RWPE1 (cell line): ENCODE measurements at places on chromosomes 2 and 18.
A peak's percentile ranks its signal among the peaks of the same experiment; 100 is the strongest.

DNA sequence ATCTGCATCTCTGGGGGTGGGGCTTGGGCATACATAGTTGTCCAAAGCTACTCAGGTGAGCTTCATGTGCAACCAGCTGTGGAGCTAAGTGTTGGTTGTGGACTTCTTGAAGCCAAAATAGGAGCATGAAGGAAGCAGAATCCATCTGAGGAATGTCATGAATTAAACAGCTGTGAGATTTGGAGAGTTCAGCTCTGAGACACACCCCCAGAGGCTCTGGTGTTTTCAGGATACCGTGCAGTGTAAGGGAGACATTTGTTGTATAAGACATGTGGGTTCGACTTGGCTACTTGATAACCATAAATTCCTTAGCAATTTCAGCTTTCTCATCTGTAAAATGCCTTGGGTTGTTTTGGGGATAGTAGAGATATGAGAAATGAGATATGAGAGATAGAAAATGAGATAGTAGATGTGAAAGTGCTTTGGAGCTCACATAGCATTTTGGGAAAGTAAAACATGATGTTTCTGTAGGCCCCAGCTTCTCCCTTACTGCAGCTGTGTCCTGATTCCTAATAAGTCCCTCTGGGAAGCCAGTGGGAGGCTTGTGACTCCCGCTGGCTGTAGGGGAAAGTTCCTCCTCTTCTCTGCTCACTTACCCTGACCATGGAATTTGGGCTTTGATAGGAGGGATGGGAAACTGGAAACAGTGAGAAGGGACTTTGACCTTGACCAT lies 50.0 kb downstream of the DPYSL5 start:
- no peak for DNase-seq

DNA sequence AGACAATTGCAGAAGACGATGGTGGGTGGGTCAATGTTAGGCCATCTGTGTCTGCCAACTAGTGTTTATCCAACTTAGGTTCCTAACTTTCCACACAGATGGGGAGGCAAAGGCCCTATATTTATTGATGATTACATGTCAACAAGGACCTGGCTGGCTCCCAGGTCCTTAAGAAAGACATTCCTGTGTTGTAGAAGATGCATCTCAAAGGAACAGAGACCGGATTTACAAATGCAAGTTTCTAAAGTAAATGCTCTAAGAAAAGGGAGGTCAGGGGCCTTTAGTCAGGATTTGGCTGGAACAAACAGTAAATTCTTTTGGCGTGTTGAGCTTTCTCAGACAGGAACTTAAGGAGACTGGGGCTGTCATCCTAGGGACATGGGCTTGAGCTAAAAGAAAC lies 175.0 kb downstream of the SH3BP4 start:
- no peak for DNase-seq

DNA sequence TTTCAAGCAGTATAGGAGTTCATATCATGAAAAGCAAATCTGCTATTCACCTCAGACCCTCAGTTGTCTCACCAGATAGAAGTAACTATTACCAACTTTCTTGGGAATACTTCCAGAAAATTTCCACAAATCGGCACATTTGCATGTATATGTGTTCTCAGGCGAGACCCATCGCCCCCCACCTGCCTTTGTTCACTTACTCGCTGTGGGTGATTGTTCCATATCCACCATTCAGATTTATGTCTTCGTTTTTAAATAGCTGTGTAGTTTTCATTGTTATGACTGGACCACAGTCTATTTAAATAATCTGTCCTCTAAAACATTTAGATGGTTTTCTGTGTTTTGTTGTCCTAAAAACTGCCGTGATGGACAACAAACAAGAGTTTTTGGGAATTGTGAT lies 3.3 kb downstream of the TRIM54 start:
- DNase-seq = no peak

- no peak for DNase-seq
Observed at GRCh38 chr18:24315170-24315569, 82.5 kb downstream of the OSBPL1A start.

- DNase-seq = peak; percentile 91
Observed at GRCh38 chr2:102664471-102664909, 45.1 kb downstream of the SLC9A2 start.

GRCh38 chr2:231884438-231885140 lies 41.6 kb downstream of the NPPC start:
- no peak for DNase-seq

DNA sequence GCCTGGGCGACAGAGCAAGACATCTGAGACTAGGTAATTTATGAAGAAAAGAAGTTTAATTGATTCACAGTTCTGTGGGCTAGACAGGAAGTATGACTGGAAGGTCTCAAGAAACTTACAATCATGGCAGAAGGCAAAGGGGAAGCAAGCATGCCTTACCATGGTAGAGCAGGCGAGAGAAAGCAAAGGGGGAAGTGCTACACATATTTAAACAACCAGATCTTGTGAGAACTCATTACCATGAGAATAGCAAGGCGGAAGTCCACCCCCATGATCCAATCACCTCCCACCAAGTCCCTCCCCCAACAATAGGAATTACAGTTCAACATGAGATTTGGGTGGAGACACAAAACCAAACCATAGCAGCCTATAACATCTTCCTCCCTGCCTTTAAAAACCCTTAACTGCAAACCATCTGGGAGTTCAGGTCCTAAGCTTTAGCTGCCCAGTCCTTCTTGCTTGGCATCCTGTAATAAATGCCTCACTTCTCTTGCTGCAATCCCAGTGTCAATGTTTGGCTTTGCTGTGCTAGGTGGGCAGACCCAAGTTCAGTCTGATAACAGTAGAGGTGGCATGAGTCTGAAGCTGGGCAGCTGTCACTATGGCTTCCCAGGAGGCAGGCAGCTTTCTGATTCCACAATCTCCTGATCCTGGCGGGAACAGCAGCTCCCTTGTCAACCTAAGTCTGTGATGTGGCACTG lies 11.2 kb upstream of the SP5 start:
- no peak for DNase-seq

DNA sequence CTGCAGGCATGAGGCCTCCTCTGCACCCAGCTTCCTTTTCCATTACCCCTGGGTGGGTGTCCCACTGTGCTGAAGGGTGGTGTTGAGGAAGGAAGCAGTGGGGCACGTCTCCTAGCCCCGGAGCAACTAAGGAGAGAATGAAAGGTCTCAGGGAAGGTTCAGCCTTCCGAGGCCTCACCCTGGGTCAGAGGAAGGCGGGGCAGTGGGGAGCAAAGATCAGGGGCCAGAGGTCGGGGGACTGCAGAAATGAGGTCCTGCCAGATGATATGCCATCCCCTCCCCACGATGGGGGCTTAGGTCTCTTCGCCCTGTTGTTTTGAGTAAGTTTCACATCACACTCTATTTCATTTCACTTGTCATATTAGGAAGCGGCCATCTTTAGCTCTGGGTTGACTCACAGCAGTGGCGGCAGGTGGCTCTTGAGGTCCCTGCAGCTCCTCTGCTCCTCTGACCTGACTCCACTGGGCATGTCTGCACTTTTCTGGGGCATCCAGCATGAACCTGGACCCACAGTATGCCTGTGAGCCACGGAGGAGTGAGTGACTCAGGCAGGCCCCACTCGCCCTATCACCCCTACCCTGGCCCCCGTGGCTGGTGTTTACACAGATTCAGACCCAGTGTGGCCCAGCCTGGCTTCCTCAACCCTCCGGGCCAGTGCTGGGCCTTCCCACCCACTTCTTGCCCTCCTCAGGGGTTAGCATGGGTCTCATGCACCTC lies 153.7 kb upstream of the SMAD2 start:
- no peak for DNase-seq

- no peak for DNase-seq
Observed at GRCh38 chr2:212913640-212914306, 237.6 kb downstream of the IKZF2 start.

DNA sequence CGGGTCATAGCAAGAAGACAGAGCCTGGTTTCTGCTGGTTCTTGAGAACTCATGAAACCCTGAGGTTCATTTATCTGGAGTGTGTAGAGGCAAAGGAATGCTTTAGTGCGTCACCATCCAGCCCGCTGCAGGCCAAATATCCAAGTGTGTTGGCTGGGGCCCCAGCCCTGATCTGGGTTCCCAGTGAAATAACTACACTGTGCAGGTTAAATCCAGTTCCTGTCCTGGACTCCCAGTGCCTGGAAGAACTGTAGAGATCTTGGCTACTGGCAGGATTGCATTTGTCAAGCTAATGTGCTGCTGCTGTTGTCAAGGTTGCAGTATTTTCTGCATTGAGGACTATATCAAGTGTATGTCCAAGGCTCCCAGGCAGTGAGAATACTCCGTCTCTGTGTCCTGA lies 89.9 kb downstream of the MAPK4 start:
- no peak for DNase-seq

DNA sequence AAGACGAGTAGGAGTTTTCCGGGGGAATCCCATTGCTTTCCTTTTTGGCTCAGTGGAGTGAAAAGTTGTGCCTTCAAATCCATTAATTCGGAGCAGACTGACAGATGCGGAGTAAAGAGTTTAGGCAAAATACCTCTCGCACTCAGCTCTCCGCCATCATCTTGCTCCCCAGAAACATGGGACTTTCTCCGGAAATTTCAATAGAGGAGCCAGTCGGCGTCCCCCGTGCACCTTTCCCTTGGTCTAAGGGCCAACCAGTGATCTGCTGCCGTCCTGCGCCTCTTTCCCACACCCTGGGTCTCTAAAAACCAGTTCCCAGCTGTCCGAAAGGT lies 318 bp downstream of the TYW5 start:
- no peak for DNase-seq

DNA sequence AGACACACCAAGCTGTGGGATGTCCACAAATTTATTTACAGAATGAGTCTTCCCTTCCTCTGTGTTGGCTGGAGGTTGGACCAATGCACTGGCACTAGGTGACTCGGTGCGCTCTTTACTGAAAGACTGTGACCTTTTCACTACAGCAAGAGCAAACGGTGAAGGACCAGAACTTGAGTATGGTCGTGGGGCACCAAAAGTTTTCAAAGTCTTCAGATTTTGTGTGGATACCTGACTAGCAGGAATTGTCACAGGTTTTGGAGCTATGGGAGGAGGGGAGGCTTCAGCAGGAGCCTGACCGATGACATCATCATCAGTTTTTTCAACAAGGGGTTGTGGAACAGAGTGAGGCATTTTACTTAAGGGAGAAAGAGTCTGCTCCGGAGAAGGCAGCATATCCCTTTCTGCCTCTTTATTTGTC lies 73.0 kb upstream of the GRB14 start:
- DNase-seq = no peak

- no peak for DNase-seq
Observed at GRCh38 chr18:12726331-12726730, 23.5 kb downstream of the PSMG2 start.

DNA sequence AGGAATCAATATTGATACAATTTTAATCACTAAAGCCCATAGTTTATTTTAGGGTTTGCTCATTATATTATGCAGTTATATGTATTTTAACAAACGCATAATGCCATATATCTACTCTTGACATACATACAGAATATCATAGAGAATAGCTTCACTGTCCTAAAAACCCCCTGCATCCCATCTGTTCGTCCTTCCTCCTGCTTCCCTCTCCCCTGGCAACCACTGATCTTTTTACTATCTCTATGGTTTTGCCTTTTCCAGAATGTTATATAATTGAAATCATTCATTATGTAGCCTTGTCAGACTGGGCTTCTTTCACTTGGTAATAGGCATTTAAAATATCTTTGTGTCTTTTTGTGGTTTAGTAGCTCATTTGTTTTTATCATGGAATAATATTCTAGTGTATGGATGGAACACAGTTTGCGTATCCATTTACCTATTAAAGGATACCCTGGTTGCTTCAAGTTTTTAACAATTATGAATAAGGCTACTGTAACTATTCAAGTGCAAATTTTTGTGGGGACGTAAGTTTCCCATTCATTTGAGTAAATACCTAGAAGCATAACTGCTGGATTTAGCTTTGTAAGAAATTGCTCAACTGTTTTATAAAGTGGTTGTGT lies 801.6 kb upstream of the GCFC2 start:
- DNase-seq = no peak

GRCh38 chr2:53432936-53433335 lies 334.7 kb upstream of the CHAC2 start:
- no peak for DNase-seq

DNA sequence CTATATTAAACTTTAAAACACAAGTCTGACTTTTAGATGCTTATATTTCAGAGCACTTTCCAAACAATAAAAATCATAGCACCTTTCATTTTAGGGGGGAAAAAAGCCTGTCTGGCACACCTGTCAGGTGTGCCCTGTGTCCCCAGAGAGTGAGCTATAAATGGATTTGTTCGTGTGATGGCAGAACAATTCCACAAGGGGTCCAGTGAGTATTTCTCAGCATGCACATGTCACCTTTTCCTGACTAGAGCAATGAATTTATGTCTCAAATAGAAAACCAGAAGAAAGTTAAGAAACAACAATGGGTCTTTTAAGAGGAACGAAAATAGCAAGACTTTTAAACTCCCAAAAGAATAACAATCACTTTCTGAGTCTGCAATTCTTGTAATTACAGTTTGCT lies 55.9 kb downstream of the ACVR1C start:
- DNase-seq = peak; percentile 24

- no peak for DNase-seq
Observed at GRCh38 chr2:85308896-85309555, 18.8 kb downstream of the TGOLN2 start.

DNA sequence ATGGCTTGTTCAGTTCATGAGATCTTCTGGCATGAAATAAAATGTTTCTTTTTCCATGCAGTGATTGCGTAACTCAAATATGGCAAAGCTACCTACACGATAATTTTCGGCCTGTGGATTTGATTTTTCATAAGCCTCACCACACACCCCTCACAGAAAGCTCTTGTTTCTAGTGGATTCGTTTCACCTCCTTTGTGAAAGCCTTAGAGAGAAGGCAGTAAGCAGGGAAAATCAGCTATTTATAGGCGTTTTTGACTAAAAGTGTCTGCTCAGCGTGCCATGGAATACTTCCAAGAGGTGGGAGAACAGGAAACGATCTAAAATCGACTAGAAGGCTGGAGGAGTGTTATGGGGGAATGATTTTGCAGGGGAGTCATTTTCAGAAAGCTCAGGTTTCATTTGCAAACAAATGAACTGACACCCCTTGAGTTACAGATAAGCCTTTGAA lies 417.9 kb downstream of the TGIF1 start:
- DNase-seq = no peak

DNA sequence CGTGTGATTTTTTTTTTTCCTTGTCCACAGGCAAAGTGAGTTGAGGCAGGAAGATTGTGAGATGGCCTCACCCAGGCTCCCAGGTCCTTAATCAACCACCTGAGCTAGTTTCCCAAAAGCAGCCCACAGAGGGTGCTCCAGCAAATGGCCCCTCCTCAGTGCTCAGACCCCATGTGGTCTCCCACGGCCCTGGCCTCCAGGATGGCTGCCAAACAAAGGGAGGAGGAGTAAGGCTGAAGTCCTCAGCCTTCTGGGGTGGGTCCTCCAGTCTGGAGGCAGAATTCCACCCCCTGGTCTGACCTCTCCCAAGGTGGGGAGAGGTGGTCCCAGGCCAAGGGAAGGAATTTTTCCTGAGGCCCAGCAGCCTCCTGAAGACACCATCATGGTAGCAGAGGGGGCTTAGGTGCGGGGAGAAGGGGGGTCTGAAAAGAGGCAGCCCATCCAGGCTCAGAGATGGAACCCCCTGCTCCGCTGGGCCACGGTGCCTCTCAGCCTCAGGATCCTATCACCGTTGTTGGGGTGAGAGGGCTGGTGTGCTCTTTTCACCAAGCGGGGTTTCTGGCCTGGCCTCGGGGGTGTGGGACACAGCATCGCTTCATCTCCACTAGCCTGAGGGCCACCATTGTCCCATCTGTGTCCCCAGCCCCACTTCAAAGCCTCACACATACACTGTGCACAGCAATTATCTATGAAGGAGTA lies 2.3 kb downstream of the NGEF start:
- no peak for DNase-seq
